ENCODE measurements at places on chromosomes 12 and 14.

- DNase-seq: no peak
These were observed 57.0 kb downstream of the CATSPERB start for GRCh38 chr14:91674911-91675310.

DNA sequence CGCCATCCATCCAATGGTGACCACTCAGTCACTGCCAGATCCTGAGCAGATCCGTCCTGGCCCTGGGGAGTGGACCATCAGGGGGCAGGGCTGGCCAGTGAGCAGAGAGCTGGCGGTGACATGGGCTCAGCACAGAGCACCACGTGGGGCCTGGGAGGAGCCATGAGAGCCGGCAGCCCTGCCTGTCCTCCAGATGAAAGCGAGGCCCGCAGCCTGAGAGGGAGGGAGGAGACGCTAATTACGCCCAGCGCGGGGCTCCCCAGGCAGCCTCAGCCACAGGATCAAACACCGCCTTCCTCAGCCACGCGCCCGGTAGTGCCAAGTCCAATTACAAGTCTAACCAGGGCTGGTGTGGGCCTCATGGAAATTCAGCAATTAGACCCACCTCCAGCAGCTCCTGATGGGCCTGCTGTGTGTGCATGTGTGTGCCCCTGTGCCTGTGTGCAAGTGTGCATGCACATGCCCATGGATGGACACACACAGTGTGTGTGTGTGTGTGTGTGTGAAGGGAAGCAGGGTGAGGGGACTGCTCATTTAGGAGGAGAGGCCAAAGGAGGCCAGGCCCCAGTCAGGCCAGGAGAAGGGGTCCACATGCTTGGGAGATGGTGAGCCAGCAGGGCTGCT is 68.0 kb downstream of the KIF26A start:
- DNase-seq: no peak

DNA sequence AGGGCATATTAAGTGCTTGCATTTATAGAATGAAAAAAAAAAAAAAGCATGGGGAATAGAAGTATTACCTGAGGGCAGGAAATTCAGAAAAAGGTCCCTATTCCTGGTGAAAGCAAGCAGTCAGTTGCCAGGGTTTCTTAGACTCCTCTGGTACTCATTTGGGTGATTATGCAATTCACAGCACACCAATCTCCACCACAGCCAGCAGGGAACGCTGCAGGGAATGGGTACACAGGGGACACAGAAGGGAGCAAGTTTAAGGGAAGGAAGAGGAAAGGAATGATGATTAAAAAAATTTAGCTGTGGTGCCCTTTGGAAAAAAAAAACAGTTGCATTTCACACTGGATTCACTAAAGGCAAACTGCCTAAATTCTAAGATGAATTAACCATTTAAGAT is 14.2 kb downstream of the BLTP3B start:
- no peak for DNase-seq

- no peak for DNase-seq
These were observed 3.8 kb downstream of the GALNT16 start for GRCh38 chr14:69263771-69264170.

- DNase-seq: no peak
These were observed 142.5 kb downstream of the LRIG3 start for GRCh38 chr12:58777815-58778214.

GRCh38 chr12:66087365-66087943 is 43.1 kb downstream of the LLPH start:
- DNase-seq: peak; percentile 47

- DNase-seq: no peak
These were observed 76.3 kb upstream of the NOS1 start for GRCh38 chr12:117437516-117438255.

DNA sequence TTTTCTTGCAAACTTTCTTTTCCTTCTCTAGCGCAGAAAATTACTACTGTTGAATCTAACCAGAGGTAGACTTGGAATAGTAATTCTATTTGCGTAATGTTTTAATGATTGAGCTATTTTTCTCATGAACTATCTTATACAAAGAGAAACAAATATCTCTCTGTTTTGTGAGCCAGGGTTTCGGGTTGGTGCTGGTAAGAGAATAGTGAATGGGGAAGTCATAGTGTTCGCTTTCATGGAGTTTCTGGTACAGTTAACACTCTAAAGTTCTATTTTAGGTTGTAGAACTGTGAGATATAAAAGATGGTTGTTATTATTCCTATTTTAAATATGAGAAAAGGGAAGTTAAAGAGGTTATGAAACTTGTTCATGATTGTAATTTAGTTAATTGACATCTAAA is 6.6 kb downstream of the CLEC1B start:
- DNase-seq: no peak

DNA sequence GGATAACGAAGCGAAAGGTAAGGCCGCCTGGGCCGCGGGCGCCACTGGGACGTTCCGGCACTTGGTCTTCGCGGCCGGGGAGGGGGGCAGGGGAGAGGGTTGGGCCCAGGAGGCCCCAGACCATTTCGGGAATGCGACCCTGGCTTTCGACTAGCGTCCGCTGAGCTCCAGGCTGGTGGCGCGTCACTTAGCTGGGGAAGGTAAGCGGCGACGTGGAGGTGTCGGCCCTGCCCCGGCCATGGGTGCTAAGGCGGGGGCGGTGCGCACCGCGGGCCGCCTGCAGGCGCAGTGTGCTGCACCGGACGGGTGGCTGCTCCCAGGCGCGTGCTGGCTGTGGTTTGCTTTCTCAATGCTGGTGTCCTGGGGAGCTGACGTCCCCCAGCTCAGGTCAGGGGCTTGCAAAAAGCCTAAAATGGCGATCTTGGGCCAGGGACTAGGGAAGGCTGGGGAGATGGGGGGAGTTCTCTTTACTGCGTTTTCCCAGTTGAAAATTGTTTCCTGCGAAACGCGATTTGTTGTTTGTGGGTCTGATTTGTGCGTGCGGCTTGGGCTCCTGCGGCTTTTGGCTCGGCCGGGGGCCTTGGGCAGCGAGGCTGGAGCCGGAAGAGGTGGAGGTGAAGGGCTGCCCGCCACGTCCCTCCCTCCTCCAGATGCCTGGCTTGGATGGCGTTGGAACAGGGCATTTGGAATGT is 1.2 kb downstream of the HOXC10 start:
- DNase-seq: no peak

- no peak for DNase-seq
These were observed 169.5 kb upstream of the RTL1 start for GRCh38 chr14:101072945-101073597.

- no peak for DNase-seq
These were observed 227.9 kb downstream of the DACT1 start for GRCh38 chr14:58865514-58866281.

DNA sequence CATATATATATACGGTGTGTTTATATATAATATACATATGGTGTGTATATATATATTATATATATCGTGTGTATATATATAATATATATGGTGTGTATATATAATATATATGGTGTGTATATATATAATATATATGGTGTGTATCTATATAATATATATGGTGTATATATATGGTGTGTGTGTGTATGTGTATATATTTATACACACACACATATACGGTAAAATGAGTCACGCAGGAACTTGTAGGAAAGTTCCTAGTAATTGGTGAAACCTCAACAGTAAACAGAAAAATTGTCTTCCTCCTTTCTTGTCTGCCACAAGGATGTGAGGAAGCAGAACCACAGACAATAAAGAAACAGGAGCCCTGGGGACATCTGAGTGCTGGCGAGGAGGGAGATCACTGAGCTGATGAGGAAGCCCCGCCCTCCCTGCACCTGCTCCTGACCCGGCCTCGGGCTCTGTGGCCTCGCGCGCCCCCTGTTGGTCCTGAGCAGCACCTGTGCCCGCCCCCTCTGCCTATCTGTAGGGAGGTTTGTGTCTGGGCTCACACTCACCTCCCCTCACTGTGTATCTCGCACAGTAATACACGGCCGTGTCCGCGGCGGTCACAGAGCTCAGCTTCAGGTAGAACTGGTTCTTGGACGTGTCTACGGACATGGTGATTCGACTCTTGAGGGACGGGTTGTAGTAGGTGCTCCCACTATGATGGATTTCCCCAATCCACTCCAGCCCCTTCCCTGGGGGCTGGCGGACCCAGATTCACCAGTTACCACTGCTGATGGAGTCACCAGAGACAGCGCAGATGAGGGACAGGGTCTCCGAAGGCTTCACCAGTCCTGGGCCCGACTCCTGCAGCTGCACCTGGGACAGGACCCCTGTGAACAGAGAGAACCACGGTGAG is 1079.4 kb downstream of the TMEM121 start:
- peak; percentile 74 for DNase-seq

DNA sequence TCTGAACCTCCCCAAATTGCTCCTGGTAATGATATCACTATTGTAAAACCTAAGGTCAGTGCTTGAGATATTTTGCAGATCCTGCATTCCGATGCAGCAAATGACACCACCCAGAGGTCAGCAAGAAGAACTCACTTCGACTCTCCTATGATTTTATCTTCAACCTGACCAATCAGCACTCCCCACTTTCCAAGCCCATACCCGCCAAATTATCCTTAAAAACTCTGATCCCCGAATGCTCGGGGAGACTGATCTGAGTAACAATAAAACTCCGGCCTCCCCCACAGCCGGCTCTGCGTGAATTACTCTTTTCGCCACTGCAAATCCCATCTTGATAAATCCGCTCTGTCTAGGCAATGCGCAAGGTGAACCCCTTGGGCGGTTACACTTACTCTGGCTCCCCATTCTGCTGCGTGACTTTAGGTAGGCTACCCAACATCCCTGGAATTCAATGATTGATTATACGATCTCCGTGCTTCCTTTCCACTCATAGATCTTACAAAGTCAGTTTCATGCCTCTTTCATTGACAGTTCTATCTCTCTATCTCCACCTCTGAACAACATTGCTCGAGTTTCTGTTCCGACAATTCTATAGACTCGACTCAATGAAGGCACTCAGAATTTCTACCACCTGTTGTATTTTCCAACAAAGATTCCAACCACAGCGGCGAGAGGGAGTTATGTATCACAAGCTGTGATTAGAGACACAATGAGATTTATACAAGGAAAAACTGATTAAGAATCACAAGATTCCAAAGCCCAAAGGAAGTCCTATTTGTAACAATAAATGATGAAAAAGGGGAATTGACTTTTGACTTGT is 939 bp downstream of the NPC2 start:
- DNase-seq: peak; percentile 14

- no peak for DNase-seq
These were observed 160.3 kb upstream of the FKBP4 start for GRCh38 chr12:2634471-2634870.

DNA sequence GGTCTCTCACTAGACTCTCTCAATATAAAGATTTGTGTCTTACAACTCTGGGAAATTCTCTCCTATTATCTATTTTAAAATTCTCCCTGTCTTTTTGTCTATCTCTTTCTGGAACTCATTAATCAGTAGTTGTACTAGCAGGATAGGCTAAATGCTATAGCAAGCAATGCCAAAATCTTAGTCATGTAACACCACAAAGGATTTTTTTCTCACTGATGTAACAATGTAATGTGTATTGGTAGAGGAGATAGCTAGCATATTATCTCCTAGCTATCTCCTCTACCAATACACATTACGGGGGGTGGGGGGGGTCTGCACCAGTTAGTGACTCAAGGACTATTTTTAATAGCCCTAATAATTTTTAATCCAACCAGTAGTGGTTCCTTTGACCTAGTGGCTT is 225.4 kb downstream of the KLHL28 start:
- no peak for DNase-seq

GRCh38 chr12:67765776-67766766 is 117.5 kb downstream of the DYRK2 start:
- no peak for DNase-seq

GRCh38 chr14:69685716-69686115 is 74.3 kb downstream of the SUSD6 start:
- peak; percentile 43 for DNase-seq

GRCh38 chr12:54011665-54012532 is 3.1 kb downstream of the HOXC8 start:
- DNase-seq: no peak

DNA sequence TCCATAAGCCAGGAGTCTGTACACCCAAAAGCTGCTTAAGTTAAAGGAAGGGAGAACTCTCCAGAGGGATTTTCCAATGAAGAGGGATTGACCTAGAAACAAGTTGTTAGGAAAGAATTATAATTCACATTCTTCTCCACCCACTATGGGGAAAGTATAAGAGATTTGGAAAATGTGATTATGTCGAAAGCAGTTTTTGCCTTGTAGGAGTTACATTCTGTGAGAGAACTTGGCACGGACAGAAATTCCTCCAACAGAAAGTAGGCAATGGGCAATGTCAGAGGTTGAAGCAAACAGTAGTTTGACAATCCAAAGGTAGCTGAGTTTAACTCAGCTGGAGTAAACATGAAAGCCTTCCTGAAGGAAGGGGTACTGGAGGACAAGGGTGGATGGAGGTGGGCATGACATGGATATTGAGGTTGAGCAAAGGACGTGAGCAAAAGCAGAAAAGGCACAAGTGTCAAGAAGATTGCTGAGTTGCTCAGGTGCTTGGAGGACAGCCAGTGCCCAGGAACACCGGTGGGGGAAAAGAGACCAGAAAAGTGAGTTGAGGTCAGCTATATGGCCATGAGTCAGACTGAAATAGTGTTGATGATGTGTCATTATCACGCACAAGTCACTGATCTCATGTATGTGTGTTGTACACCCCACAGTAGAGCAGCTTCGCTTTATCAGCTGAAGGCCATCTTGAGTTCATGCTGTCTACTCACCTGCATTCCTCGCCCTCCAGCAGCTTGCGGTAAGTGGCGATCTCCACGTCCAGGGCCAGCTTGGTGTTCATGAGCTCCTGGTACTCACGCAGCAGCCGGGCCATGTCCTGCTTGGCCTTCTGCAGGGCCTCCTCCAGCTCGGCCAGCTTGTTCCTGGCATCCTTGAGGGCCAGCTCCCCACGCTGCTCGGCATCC is 4.0 kb downstream of the KRT5 start:
- no peak for DNase-seq

- no peak for DNase-seq
These were observed 383.8 kb downstream of the SNAPC1 start for GRCh38 chr14:62146030-62146429.

GRCh38 chr14:95250140-95250769 is 69.5 kb downstream of the CLMN start:
- no peak for DNase-seq

- no peak for DNase-seq
These were observed 96.3 kb upstream of the EEA1 start for GRCh38 chr12:93025145-93026103.

GRCh38 chr12:12441843-12442461 is 85.1 kb downstream of the BORCS5 start:
- peak; percentile 86 for DNase-seq

Data from CD4-positive, alpha-beta T cell treated with Interleukin-2 at 100 ng/mL for 4 hours (primary cell).